ENCODE measurements at places on chromosomes 7 and 10.
A peak's percentile ranks its signal among the peaks of the same experiment; 100 is the strongest.

GRCh38 chr7:11831736-11832495 is at the start of gene THSD7A:
TSS of gene THSD7A (minus strand) at chr7:11832198. CDS start at chr7:11831946, 252 bp downstream.
- peak within 1 kb of the TSS; percentile 61 for H3K27ac ChIP-seq
- H3K36me3 ChIP-seq = no peaks in the 10 kb centered on the region
- DNase-seq = peak; percentile 79

DNA sequence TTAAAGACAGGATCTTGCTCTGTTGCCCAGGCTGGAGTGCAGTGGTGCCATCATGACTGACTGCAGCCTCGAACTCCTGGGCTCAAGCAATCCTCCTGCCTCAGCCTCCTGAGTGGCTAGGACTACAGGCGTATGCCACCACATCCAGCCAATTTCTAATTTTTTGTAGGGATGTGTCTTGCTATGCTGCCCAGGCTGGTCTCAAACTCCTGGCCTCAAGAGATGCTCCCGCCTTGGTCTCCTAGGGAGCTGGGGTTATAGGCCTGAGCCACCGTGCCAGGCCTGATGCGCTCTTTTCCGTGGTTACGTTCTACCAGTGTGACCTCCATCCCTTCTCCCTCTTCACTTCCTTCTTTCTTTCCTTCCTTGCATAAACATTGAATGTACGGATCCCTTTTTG is 34.2 kb upstream of the IL15RA start:
- no peak for DNase-seq
- no peak overlapping the region for H3K27ac ChIP-seq
- H3K4me1 ChIP-seq = no peaks in the 10 kb centered on the region
- H3K4me3 ChIP-seq = no peak overlapping the region
- peaks cover 2% of the 10 kb centered on the region for H3K27me3 ChIP-seq

GRCh38 chr10:43197834-43198681 is 59.8 kb downstream of the CSGALNACT2 start:
- no peak overlapping the region for H3K27ac ChIP-seq
- no peak overlapping the region for H3K4me3 ChIP-seq
- H3K36me3 ChIP-seq = peaks cover 4% of the 10 kb centered on the region
- peaks cover 2% of the 10 kb centered on the region for H3K27me3 ChIP-seq
- peak; percentile 60 for DNase-seq
- peaks cover 3% of the 10 kb centered on the region for H3K4me1 ChIP-seq

GRCh38 chr7:22972207-22972606 is 41.7 kb downstream of the HYCC1 start:
- H3K36me3 ChIP-seq = peaks cover 8% of the 10 kb centered on the region
- DNase-seq = no peak
- H3K27ac ChIP-seq = no peak overlapping the region
- H3K4me1 ChIP-seq = peaks cover 2% of the 10 kb centered on the region
- no peak overlapping the region for H3K4me3 ChIP-seq

DNA sequence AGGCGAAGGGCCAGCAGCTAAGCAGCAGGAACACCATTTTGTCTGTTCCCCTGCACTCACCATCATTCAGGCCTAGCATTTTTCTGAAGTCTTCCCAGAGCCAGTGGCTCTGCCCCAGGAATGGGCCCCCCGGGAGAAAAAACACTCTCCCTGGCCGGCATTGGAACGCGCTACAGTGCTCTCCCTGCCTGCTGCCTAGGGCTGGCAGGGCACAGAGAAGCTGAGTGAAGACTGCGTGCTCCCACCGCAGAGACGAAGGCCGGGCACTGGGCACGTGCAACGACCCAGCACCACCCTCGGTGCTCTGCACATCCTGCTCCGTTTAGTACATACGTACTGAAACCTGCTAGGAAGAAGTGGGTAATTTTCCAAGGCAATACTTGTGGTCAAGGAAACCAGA is 34.4 kb downstream of the HSPA12A start:
- no peak overlapping the region for H3K27ac ChIP-seq
- no peaks in the 10 kb centered on the region for H3K36me3 ChIP-seq
- H3K27me3 ChIP-seq = no peaks in the 10 kb centered on the region
- no peak for DNase-seq
- no peaks in the 10 kb centered on the region for H3K4me1 ChIP-seq

DNA sequence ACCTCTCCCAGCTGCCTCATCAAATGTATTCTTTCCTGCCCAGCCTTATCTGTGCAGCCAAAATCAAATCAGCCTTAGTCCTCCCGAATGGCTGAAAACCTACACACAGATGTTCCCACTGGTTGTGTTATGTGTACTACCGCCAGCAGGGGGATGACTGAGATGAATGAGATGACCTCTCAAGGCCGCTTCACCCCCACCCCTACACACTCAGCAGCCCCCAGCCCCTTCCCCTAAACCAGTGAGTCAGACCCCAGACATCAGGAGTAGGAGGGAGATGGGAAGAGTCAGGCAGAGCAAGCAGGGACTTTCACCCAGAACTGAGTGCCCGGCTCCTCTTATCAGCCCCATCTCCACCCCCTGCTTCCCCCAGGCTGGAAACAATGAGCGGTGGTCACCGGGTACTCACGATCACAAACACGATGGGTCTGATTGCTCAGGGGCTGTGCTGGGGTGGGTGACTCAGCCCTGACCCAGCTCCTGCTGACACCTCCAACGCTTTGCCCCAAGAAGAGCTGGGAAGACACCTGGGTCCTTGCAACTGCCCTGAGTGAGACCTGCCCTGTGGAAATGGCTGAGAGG is 6.5 kb upstream of the C10orf105 start:
- peaks cover 4% of the 10 kb centered on the region for H3K36me3 ChIP-seq
- peak; percentile 52 for DNase-seq
- H3K27ac ChIP-seq = no peak overlapping the region
- peaks cover 23% of the 10 kb centered on the region for H3K4me1 ChIP-seq
- peaks cover 5% of the 10 kb centered on the region for H3K27me3 ChIP-seq
- no peak overlapping the region for H3K4me3 ChIP-seq

- H3K36me3 ChIP-seq = peaks cover 40% of the 10 kb centered on the region
- H3K4me3 ChIP-seq = no peak overlapping the region
- DNase-seq = no peak
These were observed 18.3 kb downstream of the MMS19 start for GRCh38 chr10:97479939-97480338.

- DNase-seq = no peak
- H3K36me3 ChIP-seq = no peaks in the 10 kb centered on the region
- peaks cover 6% of the 10 kb centered on the region for H3K27me3 ChIP-seq
- no peak overlapping the region for H3K27ac ChIP-seq
These were observed 49.1 kb upstream of the ADCY1 start for GRCh38 chr7:45525057-45525456.

DNA sequence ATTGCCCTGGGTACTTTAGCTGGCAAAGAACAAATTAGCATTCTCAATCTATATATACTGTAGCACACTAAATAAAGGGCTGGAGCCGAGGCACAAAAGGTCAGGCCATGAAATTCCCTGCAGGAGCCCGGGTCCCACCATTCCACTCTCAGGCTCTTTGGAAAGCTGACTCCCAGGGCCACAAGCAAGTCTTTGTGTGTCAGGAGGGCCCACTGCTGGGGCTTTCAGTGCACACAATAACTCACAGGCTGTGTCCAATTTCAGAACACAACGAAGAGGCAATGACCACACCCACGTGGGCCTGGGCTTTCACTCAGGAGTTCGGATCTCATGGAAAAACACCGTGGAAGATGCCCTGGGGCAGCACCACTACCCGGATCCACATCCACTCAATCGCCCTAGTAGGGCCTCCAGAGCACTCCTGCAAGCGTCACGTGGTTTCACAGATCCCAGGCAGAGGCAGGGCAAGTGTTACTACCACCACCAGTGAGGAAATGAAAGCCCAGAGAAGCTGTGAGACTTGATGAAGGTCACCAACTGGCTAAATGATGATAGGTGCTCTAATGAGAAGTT is 60.3 kb downstream of the COBL start:
- H3K4me3 ChIP-seq = no peak overlapping the region
- DNase-seq = no peak
- H3K27me3 ChIP-seq = no peaks in the 10 kb centered on the region
- no peaks in the 10 kb centered on the region for H3K4me1 ChIP-seq

- H3K36me3 ChIP-seq = peaks cover 30% of the 10 kb centered on the region
- H3K4me3 ChIP-seq = no peak overlapping the region
- H3K27me3 ChIP-seq = no peaks in the 10 kb centered on the region
These were observed 26.4 kb downstream of the NUDT13 start for GRCh38 chr10:73136627-73137026.

DNA sequence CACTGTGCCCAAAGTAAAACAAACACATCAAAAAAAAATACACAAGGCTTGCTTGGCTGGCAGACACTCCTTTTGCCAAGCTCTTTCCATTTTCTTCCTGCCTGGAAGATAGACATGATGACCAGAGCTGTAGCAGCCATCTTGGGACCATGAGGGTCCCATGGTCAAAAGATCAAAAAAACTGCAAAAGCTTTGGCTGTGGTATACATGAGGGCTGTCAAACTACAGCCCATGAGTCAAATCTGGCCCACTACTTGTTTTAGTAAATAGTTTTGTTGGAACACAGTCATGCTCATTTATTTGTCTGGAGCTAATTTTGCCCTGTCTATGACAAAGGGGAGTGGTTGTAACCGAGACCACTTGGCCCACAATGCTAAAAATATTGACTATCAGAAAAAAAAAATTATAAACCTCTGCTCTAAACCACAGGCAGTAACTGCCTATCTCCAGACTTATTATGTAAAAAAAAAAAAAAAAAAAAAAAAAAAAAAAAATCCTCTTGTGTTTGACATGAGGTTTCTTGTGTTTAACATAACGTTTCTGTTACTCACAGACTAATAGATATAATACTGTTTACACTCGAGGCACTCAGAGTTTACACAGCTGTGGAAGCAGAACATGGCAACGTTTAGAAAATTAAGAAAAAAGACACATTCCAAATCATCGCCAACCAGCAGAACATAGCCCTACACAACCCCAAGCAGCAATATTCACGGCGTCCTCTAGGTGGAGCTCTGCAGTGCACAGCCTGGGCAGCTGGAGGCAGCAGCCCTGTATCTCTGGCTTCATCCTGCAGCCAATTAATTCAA is 36.9 kb downstream of the ASB13 start:
- H3K36me3 ChIP-seq = no peaks in the 10 kb centered on the region
- no peak overlapping the region for H3K27ac ChIP-seq
- H3K4me3 ChIP-seq = no peak overlapping the region
- H3K27me3 ChIP-seq = peaks cover 4% of the 10 kb centered on the region
- DNase-seq = peak; percentile 91

DNA sequence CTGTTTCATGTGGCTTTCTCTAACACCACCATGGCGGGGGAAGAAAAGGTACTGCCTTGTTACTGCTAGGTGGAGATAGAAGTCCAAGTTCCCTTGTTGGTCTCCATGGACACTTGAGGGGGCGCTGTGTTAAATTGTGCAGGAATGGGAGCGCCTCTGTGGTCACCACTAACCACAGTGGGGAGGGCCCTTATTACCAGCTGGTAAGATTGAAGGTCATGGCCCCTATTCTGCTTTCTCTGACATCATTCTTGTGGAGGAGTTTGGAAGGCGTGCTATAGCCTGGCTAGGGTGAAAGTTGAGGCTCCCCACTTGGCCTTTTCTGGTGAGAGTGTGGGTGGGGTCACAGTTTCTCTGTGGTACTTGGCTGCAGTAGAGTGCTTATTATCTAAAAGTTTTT is 14.9 kb upstream of the MXI1 start:
- H3K4me1 ChIP-seq = no peaks in the 10 kb centered on the region
- H3K27me3 ChIP-seq = no peaks in the 10 kb centered on the region
- H3K36me3 ChIP-seq = no peaks in the 10 kb centered on the region
- no peak overlapping the region for H3K27ac ChIP-seq
- no peak for DNase-seq

DNA sequence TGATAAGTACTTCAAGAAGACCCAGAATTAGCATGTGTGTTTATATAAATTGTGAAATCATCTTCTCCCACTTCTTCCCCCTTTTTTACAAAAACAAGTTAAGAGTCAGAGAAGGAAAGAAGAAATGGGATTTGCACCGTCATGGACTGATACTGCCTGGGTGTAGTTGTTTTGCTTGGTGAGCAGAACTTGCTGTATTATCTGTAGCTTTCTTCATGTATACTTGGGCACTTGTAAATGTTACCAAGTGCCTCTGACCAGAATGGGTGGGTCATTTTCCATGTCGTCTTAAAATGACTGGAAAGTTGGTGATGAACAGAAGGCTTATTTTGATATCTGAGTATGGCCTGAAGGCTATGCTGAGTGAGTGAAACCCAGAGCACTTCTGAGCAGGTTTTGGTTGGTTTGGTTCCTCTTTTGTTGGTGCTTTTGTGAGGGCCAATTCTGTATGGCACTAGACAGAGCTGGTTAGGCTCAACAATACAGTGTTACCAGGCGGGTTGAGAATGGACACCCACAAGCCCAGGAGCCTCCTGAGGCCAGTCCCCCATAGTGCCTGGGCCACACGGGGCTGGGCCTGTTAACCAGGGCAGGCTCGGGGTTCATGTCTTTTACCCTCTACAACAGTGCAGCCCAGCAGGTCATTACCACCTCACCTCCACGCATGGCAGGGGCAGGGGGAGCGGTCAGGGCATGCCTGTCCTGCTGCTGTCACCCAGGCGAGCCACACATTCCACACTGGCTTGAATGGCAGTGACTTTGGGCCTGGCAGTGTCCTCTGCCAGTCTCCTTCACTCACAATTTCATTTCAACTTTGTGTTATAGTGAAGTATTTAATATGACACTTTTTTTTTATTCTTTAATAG is 115.1 kb downstream of the CCNY start:
- peaks cover 22% of the 10 kb centered on the region for H3K27me3 ChIP-seq
- no peak for DNase-seq
- H3K36me3 ChIP-seq = peaks cover 17% of the 10 kb centered on the region
- H3K4me1 ChIP-seq = peaks cover 68% of the 10 kb centered on the region
- no peak overlapping the region for H3K4me3 ChIP-seq

- no peaks in the 10 kb centered on the region for H3K27me3 ChIP-seq
- H3K36me3 ChIP-seq = no peaks in the 10 kb centered on the region
- no peaks in the 10 kb centered on the region for H3K4me1 ChIP-seq
- H3K27ac ChIP-seq = no peak overlapping the region
- H3K4me3 ChIP-seq = no peak overlapping the region
- no peak for DNase-seq
These were observed 207.9 kb downstream of the PAXIP1 start for GRCh38 chr7:154795014-154795413.

GRCh38 chr10:59323036-59323459 is 39.3 kb downstream of the FAM13C start:
- H3K36me3 ChIP-seq = peaks cover 36% of the 10 kb centered on the region
- no peak overlapping the region for H3K27ac ChIP-seq
- H3K4me1 ChIP-seq = peaks cover 21% of the 10 kb centered on the region
- H3K4me3 ChIP-seq = no peak overlapping the region
- H3K27me3 ChIP-seq = peaks cover 3% of the 10 kb centered on the region
- DNase-seq = no peak

GRCh38 chr10:43258562-43259212 is 8.2 kb downstream of the RASGEF1A start:
- DNase-seq = no peak
- peaks cover 18% of the 10 kb centered on the region for H3K4me1 ChIP-seq
- H3K27me3 ChIP-seq = peaks cover 17% of the 10 kb centered on the region
- peaks cover 4% of the 10 kb centered on the region for H3K36me3 ChIP-seq

DNA sequence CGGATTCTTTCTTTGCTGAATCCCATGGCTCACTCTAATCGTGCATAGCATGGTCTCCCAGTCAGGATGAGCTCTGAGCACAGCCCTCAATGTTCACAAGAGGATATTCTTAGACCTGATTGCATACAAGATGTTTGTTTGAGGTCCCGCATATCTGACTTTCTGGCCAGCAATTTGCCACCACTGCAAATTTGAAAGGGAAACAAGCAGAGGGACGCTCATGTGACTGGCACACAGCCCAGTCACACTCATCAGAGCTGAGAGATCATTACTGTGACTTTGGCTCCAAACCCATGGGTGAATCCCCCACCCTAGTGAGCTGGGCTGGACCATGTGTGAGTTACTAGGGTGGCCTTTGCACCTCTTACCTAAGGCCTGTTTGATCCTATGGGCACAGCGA is 9.9 kb downstream of the TAS2R41 start:
- peaks cover 4% of the 10 kb centered on the region for H3K4me1 ChIP-seq
- no peak for DNase-seq
- peaks cover 2% of the 10 kb centered on the region for H3K27me3 ChIP-seq
- no peaks in the 10 kb centered on the region for H3K36me3 ChIP-seq
